Heart right ventricle (tissue), 16 donors: ENCODE measurements at places on chromosomes 3 and 15. TPM values are rescaled to one million over a fixed set of nuclear protein-coding genes. Genes with fewer than 3 reads are reported as not detected.
A peak's percentile ranks its signal among the peaks of the same experiment; 100 is the strongest.

DNA sequence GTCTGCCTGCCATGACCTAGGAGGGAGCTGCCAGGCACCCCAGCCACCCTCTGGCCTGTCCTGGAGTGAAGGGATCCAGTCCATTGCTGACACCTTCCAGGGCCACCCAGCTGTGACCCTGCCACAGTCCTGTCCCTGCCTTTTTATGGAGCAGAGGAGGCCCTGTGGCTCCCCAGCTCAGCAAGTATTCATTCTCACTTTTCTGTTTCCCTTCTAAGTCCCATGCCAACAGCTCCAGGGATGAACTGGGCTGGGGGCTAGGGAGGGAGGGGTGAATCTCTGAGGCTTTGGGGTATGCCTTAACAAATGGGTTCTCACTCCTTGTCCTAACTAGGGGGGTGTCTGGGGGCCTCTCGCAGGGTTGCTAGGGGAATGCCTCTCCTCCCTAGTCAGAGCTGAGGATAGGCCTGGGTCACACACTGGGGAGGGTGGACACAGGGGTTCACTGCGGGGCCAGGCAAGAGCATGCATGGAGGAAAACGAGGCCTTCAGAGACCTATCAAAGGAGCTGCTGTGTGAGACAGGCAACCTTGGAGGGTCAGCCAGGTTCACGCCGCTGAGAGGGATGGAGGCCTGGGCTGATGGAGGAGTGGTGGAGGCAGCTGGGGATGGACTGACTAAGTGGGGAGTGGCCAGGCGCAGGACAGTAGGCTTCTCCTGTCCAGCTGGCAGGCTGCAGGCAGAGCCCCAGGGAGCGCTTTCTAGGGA, 31.8 kb downstream of the EPHB3 start:
- no peak for DNase-seq
- no peaks in the 10 kb centered on the region for H3K27me3 ChIP-seq
- no peaks in the 10 kb centered on the region for H3K36me3 ChIP-seq
- H3K27ac ChIP-seq: no peak overlapping the region
- peaks cover 13% of the 10 kb centered on the region for H3K4me1 ChIP-seq

Gene CTXN2
- not detected for total RNA-seq

Gene SNTN
- total RNA-seq: not detected

DNA sequence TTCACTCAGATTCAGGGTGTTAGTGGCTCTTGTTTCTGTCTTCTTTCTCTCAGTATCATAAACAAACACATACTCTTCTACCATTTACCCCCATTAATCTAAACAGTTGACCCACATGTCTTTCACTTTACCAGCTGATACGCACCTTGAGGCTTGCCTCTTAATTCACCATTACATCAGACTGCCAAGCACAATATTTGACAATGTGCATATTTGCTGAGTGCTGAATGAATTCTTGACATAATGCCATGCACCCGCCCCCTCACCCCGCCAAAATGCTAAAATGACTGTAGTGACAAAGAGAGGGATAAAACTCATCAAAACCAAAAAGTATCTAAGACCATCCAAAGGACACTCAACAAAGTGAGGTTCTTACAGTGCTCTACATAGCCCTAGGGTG, 57.4 kb downstream of the NGLY1 start:
- no peaks in the 10 kb centered on the region for H3K27me3 ChIP-seq
- no peak for DNase-seq
- H3K36me3 ChIP-seq: no peaks in the 10 kb centered on the region
- no peaks in the 10 kb centered on the region for H3K4me1 ChIP-seq

GRCh38 chr15:86231864-86232721, 152.4 kb downstream of the AGBL1 start:
- no peaks in the 10 kb centered on the region for H3K36me3 ChIP-seq
- no peaks in the 10 kb centered on the region for H3K4me1 ChIP-seq
- H3K27ac ChIP-seq: no peak overlapping the region
- H3K27me3 ChIP-seq: peaks cover 46% of the 10 kb centered on the region

- H3K4me3 ChIP-seq: no peak overlapping the region
- H3K4me1 ChIP-seq: peaks cover 15% of the 10 kb centered on the region
- H3K27me3 ChIP-seq: no peaks in the 10 kb centered on the region
- DNase-seq: no peak
Measured at GRCh38 chr3:14118400-14119381, 6.0 kb downstream of the CHCHD4 start.

DNA sequence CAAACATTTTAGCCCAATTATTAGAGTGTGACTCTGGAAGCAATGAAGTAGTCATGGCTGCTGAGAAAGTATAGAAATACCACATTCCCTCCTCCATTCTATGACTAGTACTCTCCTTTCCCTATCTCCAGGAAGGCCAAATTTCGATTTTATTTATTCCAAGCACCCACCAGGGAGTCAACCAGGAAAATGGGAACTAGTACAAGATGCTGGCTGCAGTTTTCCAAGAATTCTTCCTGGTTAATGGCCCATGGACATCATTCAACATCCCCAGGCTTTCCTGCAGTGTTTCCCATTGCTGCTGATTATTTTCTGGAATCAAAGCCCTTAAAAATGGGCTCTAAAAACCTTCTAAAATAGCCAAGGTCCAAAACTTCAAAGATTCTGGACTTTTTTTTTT, 247.9 kb upstream of the STT3B start:
- no peak overlapping the region for H3K4me3 ChIP-seq
- H3K27ac ChIP-seq: no peak overlapping the region
- H3K4me1 ChIP-seq: peaks cover 9% of the 10 kb centered on the region

Gene SLC27A2
- not detected for total RNA-seq

- H3K27ac ChIP-seq: no peak overlapping the region
- no peaks in the 10 kb centered on the region for H3K36me3 ChIP-seq
- no peak overlapping the region for H3K4me3 ChIP-seq
- no peaks in the 10 kb centered on the region for H3K27me3 ChIP-seq
- H3K4me1 ChIP-seq: peaks cover 69% of the 10 kb centered on the region
Measured at GRCh38 chr3:69753179-69753775, 14.0 kb downstream of the MITF start.

Gene PSMD6
- total RNA-seq: 89.6 TPM

GRCh38 chr3:22585911-22586310, 617.2 kb upstream of the UBE2E2 start:
- no peaks in the 10 kb centered on the region for H3K4me1 ChIP-seq
- no peaks in the 10 kb centered on the region for H3K27me3 ChIP-seq
- no peaks in the 10 kb centered on the region for H3K36me3 ChIP-seq
- no peak overlapping the region for H3K4me3 ChIP-seq
- no peak overlapping the region for H3K27ac ChIP-seq

DNA sequence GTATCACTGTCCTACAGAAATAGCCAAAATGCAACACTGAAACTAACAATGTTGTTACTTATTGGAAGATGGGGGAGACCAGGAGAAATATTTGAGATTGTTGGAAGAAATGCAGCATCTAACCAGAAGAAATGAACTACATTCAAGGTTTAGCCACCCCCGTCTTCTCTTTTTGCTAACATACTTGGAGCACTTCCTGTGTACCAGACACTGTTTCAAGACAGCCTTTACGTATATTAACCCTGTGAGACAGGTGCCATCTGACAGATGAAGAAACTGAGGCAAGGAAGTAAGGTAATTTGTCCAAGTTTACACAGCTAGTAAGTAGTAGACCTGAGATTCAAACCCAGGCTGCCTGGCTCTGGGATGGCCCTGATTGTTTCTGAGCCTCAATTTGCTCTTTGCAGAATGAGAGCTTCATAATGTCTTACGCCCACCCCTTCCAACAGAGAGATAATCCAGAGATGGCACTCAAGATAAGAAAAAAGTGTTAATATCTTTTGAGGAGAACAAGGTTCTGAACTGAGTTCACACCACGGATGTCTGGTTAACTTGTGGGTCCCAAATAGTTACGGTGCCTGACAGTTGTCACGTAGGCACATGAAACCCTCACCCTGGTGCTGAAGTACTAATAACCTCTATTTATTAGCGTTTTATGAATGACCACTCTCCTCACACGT, 26.1 kb downstream of the RASGRP1 start:
- no peak overlapping the region for H3K27ac ChIP-seq
- H3K36me3 ChIP-seq: no peaks in the 10 kb centered on the region
- DNase-seq: no peak
- H3K4me3 ChIP-seq: no peak overlapping the region
- H3K4me1 ChIP-seq: no peaks in the 10 kb centered on the region

DNA sequence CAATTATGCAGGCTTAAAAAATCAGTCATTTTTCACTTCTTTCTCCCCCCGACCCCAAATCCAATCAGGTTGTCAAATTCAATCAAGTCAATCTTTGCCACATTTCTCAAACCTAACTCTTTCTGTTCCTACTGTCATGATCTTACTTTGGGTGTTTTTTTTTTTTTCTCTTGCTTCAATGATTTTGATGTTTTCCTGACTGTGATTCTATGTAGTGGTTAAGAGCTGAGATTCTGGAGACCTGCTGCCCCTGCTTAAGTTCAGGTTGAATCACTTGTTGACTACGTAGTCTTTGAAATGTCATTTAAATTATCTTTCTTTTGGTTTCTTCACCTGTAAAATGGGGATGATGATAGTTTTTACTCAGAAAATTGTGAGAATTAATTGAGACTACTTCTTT, 117.5 kb downstream of the TPRG1 start:
- no peak for DNase-seq
- H3K4me1 ChIP-seq: no peaks in the 10 kb centered on the region
- H3K4me3 ChIP-seq: no peak overlapping the region
- no peak overlapping the region for H3K27ac ChIP-seq
- no peaks in the 10 kb centered on the region for H3K27me3 ChIP-seq

GRCh38 chr3:103210583-103210982, 775.8 kb downstream of the ZPLD1 start:
- H3K36me3 ChIP-seq: no peaks in the 10 kb centered on the region
- DNase-seq: no peak
- no peak overlapping the region for H3K27ac ChIP-seq
- no peak overlapping the region for H3K4me3 ChIP-seq
- no peaks in the 10 kb centered on the region for H3K27me3 ChIP-seq

- H3K4me1 ChIP-seq: no peaks in the 10 kb centered on the region
- no peak for DNase-seq
- H3K36me3 ChIP-seq: no peaks in the 10 kb centered on the region
- no peak overlapping the region for H3K27ac ChIP-seq
- no peak overlapping the region for H3K4me3 ChIP-seq
Measured at GRCh38 chr3:140529096-140529495, 148.8 kb upstream of the TRIM42 start.

DNA sequence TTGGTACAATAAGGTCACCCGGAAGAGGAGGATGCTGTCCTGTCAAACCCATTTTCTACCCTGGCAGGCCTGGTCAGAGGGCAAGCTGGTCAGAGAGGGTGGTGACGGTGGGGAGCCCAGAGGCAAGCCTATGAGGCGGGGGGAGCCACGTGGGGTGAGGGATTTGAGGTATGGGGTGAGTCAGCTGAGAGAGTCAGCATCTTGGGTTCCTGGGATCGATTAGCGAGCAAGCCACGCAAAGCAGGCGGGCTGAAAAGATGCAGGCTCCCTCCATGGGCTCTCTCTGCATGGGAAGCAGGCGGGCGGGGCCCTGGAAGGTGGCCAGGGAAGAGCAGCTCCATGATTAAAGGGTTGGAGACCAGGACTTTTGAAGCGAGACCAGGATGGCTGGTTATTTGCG, 48.1 kb downstream of the MAGEF1 start:
- DNase-seq: no peak
- no peaks in the 10 kb centered on the region for H3K4me1 ChIP-seq
- no peak overlapping the region for H3K4me3 ChIP-seq
- H3K27ac ChIP-seq: no peak overlapping the region

Gene SST
- not detected for total RNA-seq

DNA sequence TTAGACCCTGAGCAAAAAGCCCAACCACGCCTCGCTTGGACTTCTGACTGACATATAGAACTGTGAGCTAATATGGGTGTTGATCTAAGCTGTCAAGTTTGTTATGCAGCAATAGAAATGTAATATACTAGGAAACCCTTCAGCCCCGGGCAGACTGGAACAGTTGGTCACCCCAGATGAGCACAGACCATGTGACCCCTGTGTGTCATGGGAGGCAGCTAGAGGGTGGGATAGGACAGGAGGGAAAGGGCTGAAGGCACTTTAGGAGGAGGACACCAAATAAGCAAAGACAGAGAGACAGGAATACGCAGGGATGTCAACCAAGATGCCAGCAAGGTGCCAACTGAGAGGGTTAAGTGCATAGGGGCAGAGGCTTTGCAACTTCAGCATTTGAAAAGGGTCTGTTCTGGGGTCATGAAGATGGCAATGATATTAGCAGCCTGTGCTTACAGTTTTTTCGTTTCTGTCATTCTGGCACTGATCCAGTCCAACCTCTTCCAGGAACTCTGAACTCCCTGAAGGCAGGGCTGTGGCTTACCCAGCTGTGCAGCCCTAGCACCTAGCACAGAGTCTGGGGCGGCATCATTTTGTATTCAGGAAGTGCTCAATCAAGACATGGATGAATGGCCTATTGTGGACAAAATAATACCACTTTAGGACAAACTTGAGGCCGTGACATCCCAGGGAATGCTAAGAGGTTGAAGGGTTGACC, 51.4 kb downstream of the HES1 start:
- no peaks in the 10 kb centered on the region for H3K36me3 ChIP-seq
- H3K4me3 ChIP-seq: no peak overlapping the region
- H3K4me1 ChIP-seq: peaks cover 15% of the 10 kb centered on the region

Gene MAGI1
- 53.4 TPM for total RNA-seq

DNA sequence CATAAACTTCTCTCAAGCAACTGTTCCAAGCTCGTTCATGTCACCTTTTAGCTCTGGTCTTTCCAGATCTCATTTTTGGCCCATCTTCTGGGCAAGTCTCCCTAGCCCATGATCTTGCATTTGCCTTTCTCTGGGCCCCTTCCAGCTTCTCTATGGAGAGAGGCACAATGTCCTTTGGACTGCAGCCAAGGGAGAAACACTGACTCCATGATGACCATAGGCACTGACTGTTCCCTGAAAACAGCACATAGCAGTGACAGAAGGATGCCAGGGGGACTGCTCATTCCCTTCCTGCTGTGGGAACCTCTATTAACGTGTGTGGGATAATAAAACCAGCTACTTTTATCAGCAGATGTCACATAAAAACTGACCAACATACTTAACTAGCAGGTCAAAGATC, 60.3 kb downstream of the STRIT1 start:
- H3K36me3 ChIP-seq: no peaks in the 10 kb centered on the region
- H3K4me3 ChIP-seq: no peak overlapping the region
- H3K4me1 ChIP-seq: peaks cover 20% of the 10 kb centered on the region
- DNase-seq: no peak
- peak overlapping the region; percentile 79 for H3K27ac ChIP-seq

DNA sequence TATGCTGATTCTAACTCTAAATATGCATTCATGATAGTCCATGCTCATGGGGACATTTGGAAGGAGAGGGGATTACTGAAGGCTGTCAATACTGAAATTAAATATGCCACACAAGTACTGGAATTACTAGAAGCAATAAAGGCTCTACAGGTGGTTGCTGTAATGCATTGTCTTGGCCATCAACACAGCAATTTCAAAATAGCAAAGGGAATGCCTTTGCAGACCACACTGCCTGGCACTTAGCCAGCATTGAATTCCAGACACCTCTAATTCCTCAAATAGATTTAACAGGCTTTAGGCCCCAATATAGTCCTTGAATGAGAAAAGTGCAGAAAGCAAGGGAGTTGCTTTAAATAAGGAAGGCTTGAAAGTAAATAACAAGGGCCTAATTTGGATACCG, 115.8 kb upstream of the PLCL2 start:
- no peaks in the 10 kb centered on the region for H3K27me3 ChIP-seq
- H3K36me3 ChIP-seq: no peaks in the 10 kb centered on the region
- no peak for DNase-seq
- no peak overlapping the region for H3K4me3 ChIP-seq

- no peaks in the 10 kb centered on the region for H3K36me3 ChIP-seq
- H3K4me1 ChIP-seq: peaks cover 6% of the 10 kb centered on the region
- H3K27me3 ChIP-seq: no peaks in the 10 kb centered on the region
- no peak overlapping the region for H3K27ac ChIP-seq
- H3K4me3 ChIP-seq: no peak overlapping the region
Measured at GRCh38 chr3:107531917-107532469, 9.2 kb downstream of the BBX start.

GRCh38 chr15:52178765-52179164, 12.4 kb downstream of the GNB5 start:
- H3K27me3 ChIP-seq: peaks cover 19% of the 10 kb centered on the region
- no peak for DNase-seq
- no peaks in the 10 kb centered on the region for H3K36me3 ChIP-seq
- peak overlapping the region; percentile 80 for H3K27ac ChIP-seq
